ENCODE measurements at places on chromosomes 12 and 14.
A peak's percentile ranks its signal among the peaks of the same experiment; 100 is the strongest.

DNA sequence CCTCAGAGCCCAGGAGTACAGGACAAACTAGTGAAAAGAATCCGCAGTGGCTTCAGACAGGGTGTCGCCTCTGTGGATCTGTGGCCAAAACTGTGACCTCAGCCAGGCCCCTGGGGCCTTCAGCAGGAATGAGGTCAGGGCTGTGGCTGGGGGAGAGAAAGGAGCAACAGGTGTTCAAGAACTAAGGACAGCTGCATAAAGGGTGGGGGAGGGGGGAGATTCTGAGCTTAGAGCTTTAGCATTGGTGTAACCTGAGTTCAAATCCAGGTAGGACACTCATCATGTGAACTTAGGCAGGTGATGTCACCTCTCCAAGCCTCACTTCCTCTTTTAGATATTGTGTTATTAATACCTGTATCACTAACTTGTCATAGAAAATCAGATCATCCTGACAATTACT, 40.9 kb upstream of the CORO1C start:
- peak; percentile 59 for DNase-seq

- DNase-seq, result no peak
Observed at GRCh38 chr14:99189201-99189801, 82.7 kb downstream of the BCL11B start.

GRCh38 chr14:89767861-89768268, 186.7 kb downstream of the EFCAB11 start:
- peak; percentile 43 for DNase-seq

DNA sequence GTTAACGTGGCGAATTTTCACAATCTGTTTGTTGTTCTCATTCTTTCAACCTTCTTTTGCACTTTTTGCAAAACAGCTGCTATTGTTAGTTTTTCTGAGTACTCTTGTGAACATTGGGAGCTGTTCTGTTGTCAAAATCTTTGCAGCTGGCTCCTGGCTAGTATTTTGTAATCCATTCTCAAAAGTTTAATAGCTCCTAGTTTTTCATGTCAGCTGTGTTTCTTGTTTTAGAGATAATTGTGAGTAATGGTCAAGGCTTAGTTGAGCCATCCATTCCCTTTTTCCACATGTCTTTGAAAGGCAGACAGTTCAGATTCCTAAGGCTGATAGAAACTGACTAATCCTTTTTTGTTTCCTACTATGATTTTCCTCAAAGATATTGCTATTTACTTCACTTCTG, 39.1 kb upstream of the CRADD start:
- DNase-seq, result no peak

DNA sequence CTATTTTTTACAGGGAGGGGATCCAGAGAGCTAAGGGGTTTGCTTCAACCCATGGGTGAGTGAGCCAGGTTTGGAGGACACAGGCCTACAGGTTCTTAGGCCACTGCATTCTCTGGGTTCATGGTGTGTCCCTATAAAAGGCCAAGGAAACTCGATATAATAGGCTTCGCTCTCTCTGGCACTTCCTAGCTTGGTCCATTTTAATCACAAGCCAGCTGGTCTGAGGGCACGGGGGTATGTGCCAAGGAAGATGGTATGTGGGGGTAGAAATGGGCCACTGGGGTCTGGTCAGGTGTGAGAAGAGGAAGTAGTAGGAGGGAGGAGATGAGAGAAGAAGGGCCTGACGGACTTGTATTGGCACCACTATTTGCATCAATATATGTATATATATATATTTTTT, 4.9 kb downstream of the ETV6 start:
- no peak for DNase-seq

GRCh38 chr12:2547273-2548044, 247.3 kb upstream of the FKBP4 start:
- no peak for DNase-seq

DNA sequence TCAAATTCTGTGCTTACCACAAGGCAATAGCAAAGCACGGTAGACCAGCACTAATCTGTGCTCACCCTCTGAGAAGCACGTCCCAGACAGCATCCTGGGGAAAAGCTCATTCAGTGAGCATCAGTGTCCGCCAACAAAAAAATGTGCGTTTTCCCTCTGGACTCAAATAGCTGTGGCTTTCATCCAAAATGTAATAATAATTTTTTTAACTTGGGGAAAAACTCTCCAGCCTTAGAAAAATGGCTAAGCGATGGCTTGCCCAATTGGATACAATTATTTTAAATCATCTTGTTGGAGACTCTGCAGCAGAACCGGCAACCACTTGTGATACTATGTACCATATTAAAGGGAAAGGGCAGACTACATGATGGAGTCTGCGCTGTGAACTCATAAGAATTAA, 1.1 kb upstream of the KRT77 start:
- no peak for DNase-seq

DNA sequence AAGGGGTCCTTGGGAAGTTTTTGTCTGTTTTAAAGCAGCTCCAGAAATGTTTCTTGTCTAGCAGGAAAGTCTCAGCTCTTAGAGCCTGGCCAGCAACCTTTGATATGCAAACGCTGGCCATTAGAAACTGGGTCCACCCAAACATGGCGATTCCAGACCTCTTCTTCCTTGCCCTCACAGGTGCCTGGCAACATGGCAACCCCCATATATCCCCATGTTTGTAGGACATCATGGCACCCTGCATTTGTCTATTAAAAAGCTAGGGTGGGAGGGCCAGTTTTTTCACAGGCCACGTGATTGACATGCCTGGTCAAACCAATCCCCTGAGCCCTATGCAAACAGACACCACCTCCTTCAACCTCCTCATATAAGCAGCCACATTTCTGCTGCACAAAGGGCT, 848.7 kb upstream of the FOXG1 start:
- DNase-seq, result no peak

DNA sequence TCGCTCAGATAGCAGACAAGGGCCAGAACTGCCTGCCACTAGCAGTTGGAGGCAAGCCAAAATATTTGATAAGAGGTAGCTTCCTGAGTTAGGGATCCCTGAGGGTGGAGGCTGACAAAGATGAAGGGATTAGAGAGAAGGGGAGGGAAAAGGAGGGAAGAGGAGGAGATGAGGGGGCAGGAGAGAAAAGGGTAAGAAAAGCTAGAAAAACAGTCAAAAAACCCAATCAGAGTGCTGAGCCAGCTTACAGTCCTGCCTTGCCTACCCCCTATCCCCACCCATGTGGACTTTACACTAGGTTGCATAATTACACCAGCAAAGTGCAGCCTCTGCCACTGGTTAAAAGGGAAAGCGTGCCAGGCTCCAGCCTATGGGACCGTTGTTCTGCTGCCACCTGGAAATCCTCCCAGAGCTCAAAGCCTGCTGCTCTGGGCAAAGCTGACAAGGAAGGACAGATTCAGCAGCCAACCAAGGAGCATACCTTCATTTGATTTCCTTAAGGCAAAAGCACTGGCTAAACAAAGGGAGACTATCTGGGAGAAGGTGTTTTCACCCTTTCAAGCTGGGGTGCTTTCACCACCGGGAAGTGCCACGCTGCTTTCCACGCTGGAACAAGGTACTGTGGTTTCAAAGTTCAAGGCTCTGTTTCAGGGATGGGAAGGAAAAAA, 3.8 kb upstream of the NUMB start:
- peak; percentile 56 for DNase-seq

DNA sequence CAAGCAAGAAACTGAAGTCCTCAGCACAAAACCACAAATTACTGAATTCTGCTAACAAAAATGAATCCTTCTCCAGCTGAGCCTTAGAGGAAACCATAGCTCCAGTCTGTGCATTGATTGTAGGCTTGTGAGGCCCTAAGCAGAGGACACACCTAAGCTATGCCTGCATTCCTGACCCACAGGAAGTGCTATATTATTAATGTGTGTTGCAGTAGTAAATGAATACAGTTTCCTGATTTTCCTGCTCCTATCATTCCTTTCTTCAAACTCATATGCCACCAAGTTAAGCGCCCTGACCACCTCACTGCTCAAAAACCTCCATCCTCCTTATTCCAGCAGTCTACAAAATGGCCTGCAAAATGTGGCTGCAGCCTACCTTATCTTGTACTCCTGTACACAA, 151.9 kb upstream of the ABCD2 start:
- DNase-seq, result no peak

GRCh38 chr12:22856178-22856577, 231.2 kb downstream of the ETNK1 start:
- no peak for DNase-seq

GRCh38 chr12:114729731-114730130, 45.8 kb upstream of the TBX3 start:
- DNase-seq, result no peak

- DNase-seq, result no peak
Observed at GRCh38 chr14:62053188-62053587, 291.0 kb downstream of the SNAPC1 start.

DNA sequence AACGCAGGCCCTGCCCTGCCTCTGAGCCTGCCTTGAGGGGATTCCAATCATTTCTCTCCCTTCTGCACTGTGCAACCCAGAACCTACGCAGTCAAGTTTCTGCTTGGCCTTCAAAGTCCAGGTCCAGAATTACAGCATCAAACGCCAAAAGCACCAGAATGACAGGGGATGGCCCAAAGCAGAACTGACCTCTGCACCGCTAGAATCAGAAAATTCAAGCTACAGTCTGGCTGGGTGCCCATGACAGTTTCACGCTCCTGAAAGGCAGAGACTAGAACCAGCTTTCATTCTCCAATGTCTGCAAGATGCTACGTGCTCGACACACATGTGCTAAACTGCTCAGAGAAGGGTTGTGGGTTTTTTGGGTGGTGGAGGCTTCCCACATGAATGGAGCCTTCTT, 4.1 kb downstream of the CLMN start:
- no peak for DNase-seq

- DNase-seq, result peak; percentile 62
Observed at GRCh38 chr14:103155010-103155409, 31.7 kb downstream of the TNFAIP2 start.

GRCh38 chr12:99200711-99201384, 446.7 kb upstream of the GARIN6 start:
- DNase-seq, result no peak

DNA sequence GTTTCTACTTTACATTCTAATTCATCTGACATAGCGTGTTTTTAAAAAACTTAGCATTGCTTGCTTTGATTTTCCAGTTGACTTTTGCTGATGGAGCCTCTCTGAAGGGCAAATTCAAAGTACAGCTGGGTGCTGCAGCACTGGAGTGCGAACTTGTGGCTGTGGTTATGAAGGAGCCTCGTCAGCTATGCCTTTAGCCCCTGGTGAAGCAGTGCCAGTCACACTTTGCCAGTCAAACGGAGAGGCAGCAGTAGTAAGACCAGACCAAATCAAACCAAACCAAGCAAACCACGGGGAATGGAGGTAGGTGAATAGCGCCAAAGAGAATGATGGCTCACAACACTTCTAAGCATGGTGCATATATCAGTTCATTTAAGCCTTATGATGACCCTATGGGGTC, 15.1 kb upstream of the SLC38A2 start:
- DNase-seq, result no peak

- DNase-seq, result no peak
Observed at GRCh38 chr12:15497671-15498292, 175.5 kb downstream of the PTPRO start.

- no peak for DNase-seq
Observed at GRCh38 chr12:132176385-132176919, 32.2 kb downstream of the NOC4L start.

- no peak for DNase-seq
Observed at GRCh38 chr14:64835431-64835830, 44.3 kb downstream of the SPTB start.

DNA sequence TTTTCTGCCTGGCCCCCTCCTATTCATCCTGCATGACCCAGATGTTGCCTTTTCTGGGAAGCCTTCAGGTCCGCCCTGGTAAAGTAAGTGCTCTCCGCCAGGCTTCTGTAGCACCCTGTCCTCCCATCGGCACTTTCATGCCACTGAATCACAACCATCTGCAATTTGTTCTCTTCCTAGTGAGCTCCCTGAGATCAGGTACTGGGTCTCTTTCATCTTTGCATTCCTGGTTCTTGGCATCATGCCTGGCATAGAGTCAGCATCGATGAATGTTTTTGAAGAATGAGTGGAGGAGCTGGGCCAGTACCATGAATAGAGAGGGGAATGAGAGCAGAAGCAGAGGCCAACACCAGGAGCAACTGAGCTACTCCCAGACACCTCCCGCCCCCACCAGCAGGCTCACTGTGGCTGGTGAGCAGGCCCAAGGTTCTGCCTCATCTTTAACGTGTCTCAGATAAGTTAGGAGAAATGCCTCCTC, 13.1 kb downstream of the ZDHHC22 start:
- DNase-seq, result no peak

GRCh38 chr12:77796775-77797174, 33.9 kb upstream of the NAV3 start:
- DNase-seq, result no peak

DNA sequence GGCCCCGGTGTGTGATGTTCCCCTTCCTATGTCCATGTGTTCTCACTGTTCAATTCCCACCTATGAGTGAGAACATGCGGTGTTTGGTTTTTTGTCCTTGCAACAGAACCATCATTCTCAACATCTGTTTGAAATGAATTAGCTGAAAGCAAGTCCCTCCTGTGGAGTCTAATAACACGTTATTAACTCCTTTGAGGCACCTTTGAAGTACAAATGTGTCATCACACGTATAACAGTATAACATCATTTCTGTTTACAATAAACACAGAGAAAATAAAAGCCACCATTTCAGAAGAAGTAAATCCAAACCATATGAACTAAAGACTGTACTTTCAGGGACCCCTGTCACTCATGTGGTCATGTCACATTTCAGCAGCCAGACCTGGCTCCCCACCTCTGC, 198.5 kb downstream of the STXBP6 start:
- DNase-seq, result no peak

DNA sequence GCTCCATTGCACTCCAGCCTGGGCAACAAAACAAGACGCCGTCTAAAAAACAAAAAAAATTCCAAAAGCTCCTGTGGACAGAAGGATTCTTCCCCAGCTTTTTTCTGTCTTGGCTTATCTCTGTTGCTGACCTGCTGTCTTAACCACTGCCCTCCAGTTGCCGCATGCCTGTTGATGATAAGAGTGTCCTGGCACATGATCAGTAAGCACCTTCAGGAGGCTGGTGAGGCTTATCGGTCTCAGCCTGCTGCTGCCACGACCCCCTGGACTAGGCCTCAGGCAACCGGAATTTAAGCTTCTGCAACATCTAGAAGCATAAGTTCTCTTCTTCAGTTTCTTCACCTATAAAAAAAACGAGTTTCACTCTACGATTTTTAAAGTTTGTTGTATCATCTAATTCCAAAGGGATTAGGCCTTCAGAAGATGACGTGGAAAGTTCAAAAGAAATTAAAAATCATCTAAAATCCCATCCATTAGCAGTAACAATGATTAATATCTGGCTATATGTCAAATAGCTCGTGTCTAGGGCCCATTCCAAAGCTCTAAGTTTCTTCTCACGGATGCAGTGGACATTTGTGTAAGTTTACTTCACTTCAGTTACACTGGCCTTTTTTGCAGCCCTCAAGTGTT, 46.4 kb downstream of the RESF1 start:
- DNase-seq, result peak; percentile 31

- no peak for DNase-seq
Observed at GRCh38 chr12:13443498-13443897, 247.0 kb downstream of the EMP1 start.

DNA sequence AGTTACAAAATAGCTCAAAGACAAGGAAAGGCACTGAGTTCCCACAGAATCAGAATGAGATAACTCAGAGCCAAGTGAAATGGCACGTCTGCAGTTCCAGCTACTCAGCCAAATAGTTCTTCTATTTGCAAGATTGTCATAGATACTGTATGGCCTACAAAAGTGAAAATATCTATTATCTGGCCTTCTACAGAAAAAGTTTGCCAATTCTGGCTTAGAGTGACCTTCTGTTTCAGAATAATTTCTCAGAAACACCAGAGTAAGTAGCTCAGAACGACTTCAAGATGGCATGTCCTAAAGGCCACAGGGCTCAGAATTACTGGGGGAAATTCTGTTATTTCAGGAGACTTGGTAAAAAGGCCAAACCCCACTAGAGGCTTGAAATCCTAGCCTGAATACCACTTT, 10.7 kb upstream of the RTRAF start:
- no peak for DNase-seq

All from femur (tissue), 1 donor.